ENCODE measurements at places on chromosomes 7 and 10. TPM values are rescaled to one million over a fixed set of nuclear protein-coding genes. Genes with fewer than 3 reads are reported as not detected.

- DNase-seq: no peak
These were observed 78.0 kb downstream of the PRR15 start for GRCh38 chr7:29641651-29642050.

PILRA gene
- total RNA-seq: 1.3 TPM

ADGRA1 gene
- not detected for total RNA-seq

DNA sequence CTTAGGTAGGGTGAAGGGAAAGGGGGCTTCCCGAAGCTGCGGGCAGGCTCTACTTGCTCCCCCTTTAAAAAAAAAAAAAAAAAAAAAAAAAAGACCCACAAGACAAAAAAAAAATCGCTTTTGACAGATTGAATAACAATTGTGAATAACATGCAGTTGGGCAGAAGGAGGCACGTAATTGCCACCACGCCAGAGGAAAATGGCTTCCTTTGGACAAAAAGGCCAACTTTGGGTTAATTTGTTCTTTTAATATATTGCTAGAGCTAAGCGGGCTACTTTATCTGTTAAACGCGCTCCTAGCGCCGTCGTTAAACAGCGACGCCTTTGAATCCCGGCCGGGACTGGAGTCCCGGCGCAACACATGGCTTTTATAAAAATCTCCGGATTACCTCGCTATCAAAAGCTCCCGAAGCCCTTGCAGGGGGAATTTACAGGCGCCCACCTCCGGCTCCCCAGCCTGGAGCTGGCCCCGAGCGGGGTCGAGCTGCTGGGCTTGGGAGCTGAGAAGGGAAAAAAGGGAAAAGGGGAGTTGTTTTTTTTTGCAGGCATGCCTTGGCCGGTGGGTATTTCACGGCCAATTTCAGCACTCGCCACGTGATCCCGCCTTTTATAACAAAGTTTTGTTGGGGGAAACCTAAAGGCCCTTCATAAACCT, 1.2 kb downstream of the HOXA11 start:
- no peak for DNase-seq

GRCh38 chr7:101814991-101815825, 2.2 kb upstream of the CUX1 start:
- peak; percentile 65 for DNase-seq

DNA sequence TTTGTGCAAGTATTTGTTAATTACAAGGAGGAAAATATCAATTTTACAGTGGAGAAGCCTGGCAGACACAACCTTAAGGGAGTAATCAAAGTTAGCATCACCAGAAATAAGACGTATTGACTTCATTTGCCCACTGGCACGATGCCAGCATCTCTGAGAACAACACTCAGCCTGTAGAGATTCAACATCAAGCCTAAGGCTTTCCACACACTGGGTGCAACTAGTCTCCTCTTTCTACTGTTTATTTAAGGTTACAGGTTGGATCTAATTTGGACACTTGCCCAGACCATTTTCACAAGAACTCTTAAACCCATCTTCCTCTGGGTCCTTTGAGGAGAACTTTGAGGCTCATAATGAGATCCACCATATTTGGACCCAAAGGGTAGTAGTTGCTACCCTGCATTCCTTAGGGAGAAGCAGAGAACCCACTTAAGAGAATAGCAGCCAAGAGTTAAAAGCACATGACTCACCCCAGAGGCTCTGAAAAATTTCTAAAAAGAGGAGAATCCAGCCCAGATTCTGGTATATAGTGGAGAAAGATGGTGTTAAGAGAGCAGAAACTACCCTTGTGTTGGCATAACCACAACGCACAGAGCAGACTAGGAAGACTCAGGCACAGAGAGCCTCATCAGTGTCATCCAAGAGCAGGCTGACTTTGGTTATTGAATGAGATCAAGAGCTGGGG, 97.3 kb downstream of the CCDC71L start:
- no peak for DNase-seq

- no peak for DNase-seq
These were observed 239.1 kb upstream of the MEOX2 start for GRCh38 chr7:15925608-15926007.

GRCh38 chr7:126979722-126980121, 273.0 kb downstream of the GRM8 start:
- no peak for DNase-seq

NAT16 gene
- not detected for total RNA-seq

DNA sequence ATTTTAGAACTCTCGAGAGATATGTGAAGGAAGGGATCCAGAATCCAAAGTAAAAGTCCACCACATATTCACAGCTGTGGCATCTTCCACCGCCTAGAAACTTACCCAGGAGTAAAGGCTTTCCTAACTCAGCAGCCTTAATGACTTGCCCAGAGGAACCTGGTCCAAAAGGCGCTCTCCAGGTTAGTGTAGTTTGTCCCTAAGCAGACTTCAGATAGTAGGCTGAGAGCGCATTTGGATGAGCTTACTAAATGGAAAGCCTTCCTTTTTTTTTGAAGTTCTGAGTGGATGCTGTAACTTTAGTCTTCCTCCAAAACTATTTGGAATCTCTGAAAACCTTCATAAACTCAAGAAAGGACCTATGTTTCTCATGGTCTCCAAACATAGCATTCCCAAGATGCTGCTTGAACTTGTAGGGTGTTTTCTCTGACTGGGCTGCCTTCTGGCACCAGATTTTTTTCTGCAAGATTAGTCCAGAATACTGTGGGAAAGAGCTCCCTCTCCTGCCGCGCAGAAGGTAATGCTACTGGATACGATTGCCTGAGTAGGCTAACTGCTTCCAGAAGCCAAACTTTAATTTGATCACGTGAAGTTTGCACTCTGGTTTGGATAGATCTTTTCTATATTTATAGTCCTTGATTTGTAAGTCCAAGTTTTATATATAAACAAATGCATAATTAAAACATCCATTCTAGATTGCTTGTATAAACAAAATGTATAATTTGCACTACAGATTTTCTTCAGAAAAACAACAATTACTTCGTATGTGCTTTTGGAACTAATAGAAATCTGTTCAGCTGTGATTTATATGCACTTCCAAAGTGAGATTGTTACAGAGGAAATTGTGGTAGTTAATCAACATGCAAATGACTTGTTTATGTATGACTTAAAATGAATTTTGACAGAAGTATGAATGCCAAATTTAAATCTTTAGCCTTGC, 19.6 kb upstream of the GPR37 start:
- DNase-seq: no peak

GRCh38 chr7:126856691-126857291, 395.9 kb downstream of the GRM8 start:
- no peak for DNase-seq

NPTX2 gene
- not detected for total RNA-seq

DNA sequence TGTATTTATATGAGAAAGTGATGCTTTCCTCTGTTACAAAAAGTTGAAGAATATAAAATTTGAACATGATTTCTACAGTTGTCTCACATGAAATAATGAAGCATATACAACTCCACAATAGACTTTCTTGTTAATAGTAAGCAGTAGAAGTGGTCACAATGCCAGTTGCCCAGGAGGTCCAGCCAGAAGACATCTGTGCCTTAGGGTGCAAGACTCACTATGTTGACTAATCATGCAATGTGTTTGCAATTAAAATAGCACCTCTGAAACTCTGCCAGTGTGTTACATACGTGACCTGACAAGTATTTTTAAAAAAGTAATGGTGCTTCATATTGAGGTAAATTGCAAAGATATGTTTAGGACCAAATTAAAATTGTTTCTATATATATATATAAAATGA, 547.2 kb downstream of the ETV1 start:
- no peak for DNase-seq
